ENCODE measurements at places on chromosomes 2 and 18.
A peak's percentile ranks its signal among the peaks of the same experiment; 100 is the strongest.

DNA sequence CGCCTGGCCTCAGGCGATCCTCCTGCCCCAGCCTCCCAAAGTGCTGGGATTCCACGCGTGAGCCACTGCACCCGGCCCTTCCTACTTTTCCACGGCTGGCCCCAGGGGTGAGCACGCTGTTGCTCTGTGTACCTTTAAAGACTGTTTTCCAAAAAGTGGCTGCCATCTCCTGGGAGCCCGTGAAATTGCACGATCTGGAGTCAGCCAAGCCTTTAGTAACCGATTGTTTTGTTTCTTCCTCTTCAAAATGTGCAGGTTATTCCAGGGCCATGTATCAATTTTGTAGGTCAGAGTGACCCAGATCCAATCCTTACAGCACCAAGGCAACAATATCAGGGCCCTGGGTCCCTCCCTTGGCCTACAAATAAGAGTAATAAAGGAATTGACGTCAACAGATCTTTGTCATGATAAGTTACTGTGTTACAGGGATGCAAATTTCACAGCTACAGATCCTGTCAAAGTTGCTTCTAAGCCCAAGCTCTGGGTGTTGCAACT is 135.6 kb upstream of the ZNF236 start:
- DNase-seq, result peak; percentile 57

DNA sequence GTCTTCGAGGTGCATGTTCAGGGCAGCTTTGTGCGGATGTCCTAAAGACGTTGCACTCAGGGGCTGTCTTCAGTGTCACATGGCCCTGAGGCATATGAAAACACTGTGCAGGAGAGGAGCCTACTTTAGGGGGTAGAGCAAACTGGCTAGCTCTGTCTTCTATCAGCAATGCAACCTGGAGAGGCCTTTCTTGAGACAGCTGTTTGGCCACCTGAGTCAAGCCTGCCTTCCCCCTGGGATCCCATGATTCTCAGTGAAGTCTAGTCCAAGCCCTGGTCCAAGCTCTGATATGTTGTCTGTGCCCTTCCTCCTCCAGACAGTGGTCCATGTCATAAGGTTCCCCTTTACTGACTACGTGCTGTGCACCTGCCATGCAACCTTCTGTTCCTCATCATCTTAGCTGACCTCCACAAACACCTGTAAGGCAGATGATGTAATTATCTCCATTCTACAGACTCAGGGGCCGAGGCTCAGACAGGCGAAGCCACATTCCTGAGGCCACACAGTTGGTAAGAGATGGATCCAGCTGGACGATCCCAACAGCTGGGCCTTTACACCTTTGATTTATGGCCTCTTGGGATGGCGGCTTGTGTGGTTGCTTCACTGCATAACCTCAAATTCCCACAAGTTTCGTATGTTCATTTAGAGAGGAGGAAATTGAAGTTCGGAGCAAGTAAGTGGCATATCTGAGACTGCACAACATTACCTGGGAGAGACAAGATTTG is 109.9 kb downstream of the COPS8 start:
- peak; percentile 71 for DNase-seq

GRCh38 chr2:162475661-162476060 is 131.7 kb downstream of the GCA start:
- DNase-seq, result no peak

DNA sequence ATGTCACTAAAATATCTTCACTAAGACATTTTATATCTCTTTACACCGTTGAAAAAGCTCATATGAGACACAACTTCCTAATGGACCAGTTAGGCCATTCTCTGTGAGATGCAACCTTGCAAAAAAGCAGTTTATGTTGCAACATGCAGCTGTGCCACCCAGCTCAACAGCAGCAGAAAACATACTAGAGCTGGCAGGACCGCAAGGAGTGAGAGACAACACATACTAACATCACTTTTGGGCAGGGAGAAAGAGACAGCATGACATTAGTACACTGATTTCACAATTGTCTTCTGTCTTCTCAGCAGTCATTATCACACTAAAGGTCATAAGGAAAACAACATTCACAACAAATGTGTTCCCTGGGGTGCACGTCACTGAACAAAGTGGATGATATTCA is 122.9 kb downstream of the EPB41L3 start:
- no peak for DNase-seq

Data from fibroblast of skin of abdomen (primary cell).